Vagina (tissue), 2 donors: ENCODE measurements at places on chromosomes 11 and 22.

- DNase-seq: no peak
These were observed 10.3 kb downstream of the NEAT1 start for GRCh38 chr11:65432686-65433582.

GRCh38 chr11:133323354-133323753 lies 208.9 kb downstream of the OPCML start:
- no peak for DNase-seq

DNA sequence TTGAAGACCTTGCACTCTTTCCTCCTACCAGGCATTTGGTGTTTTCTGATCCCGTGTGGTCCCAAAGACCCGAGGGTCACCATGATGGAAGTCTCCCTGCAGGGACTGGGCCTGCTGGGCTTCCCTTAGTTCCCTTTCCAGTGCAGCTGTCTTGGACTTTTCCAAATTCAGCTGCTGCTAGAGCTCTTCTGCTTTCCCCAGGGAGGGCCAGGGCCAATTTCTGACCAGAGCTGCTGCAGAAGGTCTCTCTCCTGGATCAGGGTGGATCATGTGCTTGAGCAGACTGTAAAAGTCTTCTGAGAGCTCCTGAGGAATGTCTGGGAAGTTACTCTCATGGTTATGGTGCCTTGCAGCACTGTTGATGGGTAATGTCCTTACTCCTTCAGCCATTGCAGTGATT lies 23.2 kb downstream of the LDLRAD3 start:
- no peak for DNase-seq

DNA sequence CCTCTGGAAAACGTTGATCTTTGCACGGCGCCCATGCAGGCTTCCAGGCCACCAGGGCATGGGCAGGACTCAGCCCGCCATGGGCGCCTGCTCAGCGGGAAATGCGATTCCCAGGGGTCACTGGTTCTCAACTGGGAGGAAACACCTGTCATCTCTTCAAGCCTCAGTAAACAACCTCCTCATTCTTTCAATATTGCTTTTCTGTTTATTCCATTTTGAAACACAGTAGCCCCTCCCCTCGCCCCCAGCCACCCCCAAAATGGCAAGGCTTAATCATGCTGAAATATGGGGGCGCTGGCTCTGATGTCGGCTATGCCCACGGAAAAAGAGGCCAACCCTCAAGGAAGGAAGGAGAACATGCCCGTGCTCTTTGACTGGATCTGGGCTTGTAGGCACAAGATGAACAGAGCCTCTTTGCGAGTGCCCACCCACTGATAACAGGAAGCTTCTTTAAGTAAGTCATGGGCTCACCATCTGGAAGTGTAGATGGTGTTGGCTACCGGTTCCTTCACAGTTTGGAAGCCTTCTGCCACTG lies 594 bp upstream of the POU2AF1 start:
- DNase-seq: no peak

- DNase-seq: no peak
These were observed 9.6 kb upstream of the PDE2A start for GRCh38 chr11:72683782-72684200.

- no peak for DNase-seq
These were observed 114.4 kb downstream of the SLC1A2 start for GRCh38 chr11:35304900-35305460.

- no peak for DNase-seq
These were observed 67.0 kb downstream of the BCL2L13 start for GRCh38 chr22:17705546-17705945.

DNA sequence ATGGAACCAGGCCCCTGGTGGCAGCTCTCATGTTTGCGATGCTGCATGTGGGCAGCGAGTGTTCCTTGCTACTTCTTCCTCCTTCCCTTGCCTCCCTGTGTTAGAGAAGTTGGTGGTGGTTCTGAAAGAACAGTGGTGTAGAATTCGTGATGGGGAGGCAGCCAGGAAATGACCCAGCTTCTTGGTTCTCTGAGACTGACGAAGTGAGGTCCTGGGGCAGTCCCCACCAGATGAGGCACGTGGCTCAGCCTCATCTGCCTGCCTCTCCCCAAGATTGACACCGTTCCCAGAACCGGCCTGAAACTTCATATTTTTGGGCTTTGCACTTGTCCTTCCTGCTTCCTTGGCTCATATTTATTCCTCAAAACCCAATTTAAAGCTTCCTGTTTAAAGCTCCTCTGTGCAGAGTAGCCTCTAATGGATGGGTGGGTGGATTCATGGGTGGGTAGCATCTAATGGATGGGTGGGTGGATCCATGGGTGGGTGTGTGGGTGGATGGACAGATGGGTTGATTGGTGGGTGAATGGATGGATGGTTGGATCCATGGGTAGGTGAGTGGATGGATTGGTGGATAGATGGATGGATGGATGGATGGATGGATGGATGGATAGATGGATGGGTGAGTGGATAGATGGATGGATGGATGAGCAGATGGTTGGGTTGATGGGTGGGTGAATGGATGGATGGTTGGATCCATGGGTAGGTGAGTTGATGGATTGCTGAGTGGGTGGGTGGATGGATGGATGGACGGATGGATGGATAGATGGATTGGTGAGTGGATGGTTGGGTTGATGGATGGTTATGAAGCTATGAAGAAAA lies 77.3 kb upstream of the ATXN10 start:
- DNase-seq: no peak

DNA sequence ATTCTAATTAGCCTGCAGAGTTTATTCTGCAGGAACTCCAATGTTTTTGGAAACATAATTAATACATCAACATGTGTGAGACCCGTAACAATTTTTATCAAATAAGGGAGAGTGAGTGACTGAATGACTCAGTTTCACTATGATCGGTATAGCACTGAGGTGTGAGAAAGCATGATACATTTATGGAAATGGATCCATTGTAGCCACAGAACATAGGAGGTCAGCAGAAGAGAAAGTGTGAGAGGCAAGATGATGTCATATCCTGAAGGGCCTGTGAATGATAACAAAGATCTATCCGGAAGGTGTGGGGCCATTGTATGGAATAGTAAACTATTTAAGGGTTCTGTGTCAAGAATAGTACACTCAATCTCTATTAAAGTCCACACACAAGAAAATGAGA lies 1406.1 kb upstream of the TENM4 start:
- no peak for DNase-seq

- DNase-seq: no peak
These were observed 36.4 kb upstream of the TREH start for GRCh38 chr11:118715837-118716260.

DNA sequence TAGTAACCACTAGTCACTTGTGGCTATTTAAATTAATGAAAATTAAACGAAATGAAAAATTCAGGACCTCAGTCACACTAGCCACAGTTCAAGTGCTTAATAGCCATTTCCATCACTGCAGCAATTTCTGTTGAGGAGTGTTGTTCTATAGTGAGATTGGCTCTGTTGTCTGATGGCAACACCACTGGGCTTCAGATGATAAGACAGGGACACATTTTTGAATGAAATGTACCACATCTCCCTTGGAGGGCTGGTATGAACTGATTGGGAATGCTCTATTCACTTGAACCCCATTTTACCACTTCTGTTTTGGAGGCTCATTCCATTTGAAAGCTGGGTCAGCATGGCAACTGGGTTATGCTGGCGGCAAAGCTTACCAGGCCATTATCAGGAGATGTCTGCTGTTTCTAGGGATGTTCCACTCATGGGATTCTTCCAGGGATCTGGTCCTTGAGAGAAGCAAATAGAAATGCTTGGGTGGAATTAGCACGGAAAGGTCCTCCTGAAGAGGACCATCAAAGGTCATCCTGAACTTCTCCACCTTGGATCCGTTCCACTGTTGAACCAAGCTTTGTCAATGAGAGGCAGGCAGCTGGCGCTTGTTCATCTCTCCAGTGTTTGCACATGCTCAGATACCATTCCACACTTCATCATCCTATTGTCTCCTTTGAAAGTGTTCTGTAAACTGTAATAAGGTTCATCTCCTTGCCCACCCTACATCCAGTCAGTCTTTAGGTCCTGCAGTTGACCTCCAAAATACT lies 7.6 kb downstream of the AMOTL1 start:
- no peak for DNase-seq

DNA sequence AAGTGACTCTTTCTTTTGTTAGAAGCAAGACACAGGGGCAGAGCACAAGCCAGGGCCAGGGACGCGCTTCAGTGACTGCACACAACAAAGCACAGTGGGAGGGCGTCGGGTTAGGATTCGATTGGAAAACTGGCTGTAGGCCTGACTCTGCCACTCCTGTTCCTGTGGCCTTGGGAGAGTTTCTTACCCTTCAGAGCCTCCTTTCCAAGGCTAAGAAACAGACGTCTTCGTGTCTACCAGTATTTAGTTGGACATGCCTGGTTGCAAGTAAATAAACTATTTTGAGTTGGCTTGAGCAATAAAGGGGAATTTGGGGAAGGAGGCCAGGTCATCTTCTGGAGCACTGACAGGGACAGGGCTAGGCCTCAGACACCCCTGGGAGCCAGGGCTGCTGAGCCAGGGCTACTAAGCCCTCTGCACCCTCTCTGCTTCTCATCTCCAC lies 549.1 kb downstream of the INSC start:
- no peak for DNase-seq

DNA sequence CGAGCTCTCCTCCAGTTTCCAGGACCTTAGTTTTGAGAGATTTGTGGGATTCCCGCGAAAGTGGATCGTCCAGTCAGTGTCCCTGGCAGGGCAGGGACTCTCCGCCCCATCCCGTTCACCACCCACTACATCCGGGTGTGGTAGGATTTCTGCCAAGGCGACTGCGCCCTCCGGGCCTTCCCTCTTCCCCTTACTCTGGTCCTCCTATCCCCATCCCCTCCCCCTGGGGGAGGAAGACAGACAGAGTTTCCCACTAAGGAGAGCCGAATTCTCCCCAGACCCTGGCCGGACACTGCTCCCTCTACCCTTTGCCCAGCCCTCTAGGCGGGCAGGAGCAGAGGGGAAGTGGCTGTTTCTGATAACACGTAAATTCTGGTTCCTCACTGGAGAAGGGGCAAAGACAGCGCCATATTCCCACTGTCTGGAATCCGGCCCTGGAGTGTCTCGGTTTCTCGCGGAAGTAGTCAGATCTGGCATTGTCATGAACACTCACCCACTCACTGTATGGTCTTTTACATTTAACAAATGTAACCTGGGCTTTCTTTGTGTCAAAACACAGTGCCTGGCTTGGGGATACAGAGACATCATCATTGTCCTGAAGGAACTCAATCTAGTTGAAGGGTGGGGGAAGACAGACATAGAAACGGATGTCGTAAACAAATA lies 1.1 kb upstream of the NECTIN1 start:
- no peak for DNase-seq

GRCh38 chr22:44574640-44575380 lies 76.8 kb upstream of the RTL6 start:
- DNase-seq: no peak

- DNase-seq: no peak
These were observed 159.1 kb downstream of the PGR start for GRCh38 chr11:100970283-100971164.

- no peak for DNase-seq
These were observed 525 bp downstream of the BIK start for GRCh38 chr22:43110927-43111623.

- DNase-seq: no peak
These were observed 60.6 kb upstream of the CRYBB3 start for GRCh38 chr22:25139062-25139461.

DNA sequence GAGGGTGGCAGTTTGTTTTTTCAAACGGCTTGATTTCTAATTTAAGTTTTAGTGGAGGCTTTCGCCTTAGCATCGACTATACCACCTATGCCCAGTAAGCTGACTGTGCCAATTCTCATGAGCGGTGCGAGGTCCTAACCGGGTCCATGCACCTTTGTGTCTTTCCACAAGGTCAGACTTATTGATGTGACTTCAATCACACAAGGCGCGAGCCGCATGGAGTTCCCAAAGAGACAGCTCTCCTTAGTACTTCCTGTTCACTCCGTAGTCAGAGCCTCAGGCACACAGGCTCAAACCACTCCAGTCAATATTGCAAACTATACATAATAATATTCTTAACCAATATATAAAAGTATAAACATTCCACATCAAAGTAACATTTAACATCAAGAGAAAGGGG lies 18.2 kb downstream of the ST14 start:
- no peak for DNase-seq

GRCh38 chr11:2897048-2897447 lies 11.5 kb upstream of the CDKN1C start:
- no peak for DNase-seq

DNA sequence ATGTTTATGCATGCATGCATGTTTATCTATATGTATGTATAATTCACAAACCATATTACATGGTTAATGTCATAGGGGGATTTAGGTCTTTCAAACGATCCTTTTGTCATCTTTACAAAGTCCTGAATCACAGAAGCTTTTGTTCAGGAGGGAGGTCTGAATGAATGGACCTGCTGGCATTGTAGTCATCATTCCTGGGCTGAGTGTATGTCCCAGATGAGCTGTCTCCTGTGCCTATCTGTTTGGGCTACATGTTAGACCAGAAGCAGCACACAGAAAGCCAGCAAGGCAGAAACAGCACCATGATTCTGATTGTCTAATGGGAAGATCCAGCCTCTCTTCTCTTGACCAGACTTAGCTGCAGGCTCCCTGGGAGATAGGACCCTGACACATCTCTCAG lies 69.5 kb downstream of the ADM start:
- no peak for DNase-seq

DNA sequence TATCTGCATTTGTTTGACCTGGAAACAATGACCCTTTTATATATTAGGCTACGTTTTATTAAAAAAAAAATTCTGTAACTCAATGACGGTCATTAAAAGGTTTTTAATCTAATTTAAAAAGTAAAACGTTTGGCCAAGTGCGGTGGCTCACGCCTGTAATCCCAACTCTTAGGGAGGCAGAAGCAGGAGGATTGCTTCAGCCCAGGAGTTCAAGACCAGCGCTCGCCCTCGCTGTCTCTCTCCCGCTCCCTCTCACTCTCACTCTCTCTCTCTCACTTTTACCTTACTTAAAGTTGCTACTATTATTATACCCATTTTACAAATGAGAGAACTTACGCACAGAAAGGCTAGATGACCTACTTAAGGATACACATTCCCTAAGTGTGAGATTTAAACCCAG lies 814 bp upstream of the NARS2 start:
- no peak for DNase-seq

DNA sequence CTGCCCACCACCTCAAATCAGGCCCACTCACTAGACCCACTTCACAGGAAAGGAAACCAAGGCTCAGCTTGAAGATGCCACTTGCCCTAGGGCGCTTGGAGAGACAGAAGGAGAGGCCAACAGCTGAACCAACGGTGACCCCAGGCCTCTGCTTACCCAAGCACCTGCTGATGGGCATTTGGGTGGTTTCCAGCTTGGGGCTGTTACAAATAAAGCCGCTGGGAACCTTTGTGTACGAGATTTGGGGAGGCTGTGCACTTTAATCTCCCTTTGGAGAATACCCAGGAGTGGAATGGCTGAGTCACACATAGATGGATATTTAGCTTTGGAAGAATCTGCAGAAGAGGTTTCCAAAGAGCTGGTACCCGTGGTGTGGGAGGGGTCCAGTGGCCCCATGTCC lies 50.9 kb upstream of the LINC01488 start:
- DNase-seq: no peak

DNA sequence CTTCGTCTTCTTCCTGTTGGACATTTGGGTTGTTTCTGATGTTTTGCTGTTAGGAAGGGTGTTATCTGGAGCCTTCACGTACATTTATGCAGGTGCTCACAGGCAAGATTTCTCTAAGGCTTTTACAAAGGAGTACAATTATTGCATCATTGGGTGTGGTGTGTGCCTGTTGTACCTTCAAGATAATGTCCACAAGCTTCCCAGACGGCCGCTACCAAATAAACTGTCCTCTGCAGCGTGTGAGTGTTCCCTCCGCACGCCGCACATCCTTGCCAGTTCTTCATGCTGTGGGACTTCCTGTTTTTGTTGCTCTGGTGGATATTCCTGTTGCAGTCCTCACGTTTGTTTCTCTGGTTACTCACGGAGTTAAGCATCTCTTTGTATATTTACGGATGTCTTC lies 133.3 kb downstream of the TBC1D22A start:
- no peak for DNase-seq
